ENCODE measurements at places on chromosomes 7 and 10.

GRCh38 chr7:7173956-7174632, 8.2 kb upstream of the C1GALT1 start:
- no peak for DNase-seq

- DNase-seq = peak; percentile 86
These were observed 480.7 kb downstream of the TFEC start for GRCh38 chr7:115549910-115550309.

DNA sequence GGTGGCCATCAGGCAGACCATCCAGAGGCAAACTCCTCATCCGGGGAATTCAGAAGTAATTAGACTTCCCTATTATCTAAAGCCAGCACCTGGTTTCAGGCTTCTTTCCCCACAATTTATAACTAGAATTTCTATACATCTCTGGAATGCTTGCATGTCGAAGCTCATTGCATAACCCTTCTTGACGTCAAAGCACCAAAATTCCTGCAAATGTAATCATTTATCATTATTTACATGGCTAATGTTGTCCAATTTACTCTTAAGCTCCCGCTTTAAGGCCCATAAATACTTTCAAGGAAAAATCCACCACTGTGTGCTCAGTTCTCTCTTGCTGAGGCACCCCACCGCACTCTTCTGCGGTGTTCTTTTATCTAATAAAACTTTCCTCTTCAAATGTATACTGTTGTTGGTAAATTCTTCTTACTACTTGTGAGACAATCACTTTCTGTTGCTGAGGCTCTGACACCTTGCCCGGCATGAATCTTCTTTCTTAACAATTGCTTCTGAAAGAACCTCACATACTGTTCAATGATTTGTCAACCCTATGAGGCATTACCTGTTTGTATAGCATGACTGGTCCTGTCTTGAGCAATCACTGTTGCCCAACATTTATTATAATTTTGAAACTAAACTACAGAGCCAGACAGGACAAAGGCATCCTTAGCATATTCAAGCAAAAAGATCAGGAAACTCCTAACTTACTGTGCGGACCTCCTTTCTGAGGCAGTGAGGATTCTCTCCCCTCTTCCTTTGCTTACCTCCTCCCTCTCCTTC, 17.4 kb upstream of the GPR141 start:
- no peak for DNase-seq

DNA sequence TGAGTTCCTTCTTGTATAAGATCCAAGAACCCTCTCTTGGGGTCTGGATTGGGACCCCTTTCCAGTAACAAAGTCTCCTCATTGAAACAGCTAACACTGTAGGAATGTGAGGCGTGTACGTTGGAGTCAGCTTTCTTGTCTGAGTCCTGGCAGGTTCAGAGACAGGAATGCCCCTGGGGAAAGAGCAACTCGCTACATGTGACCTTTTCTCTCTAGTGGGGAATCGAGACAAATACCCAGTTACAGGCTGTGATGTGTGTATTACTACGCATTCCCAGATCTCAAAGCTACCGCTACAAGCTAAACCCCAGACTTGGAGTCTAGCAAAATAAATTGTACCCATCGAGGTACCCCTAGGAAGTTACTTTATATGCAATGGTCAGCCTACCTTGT, 85.6 kb upstream of the FRMD4A start:
- DNase-seq = no peak

DNA sequence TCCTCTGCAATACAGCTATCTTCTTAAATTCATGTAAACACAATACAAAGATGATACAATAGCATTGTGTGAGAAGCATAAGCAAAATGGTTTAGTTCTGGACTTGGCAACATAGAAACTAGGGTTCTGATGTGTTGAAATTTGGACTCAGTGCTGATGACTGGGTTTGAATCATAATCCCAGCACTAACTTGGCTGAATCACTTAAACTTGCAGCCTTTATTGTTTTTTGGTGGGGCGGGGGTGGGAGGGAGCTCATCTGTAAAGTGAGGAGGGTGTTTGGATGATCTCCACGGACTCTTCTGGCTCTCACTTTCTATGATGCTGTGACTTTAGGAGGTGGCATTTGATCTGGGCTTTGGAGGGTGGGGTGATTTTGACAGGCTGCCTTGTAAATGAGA, 158.2 kb downstream of the WNT2 start:
- no peak for DNase-seq

DNA sequence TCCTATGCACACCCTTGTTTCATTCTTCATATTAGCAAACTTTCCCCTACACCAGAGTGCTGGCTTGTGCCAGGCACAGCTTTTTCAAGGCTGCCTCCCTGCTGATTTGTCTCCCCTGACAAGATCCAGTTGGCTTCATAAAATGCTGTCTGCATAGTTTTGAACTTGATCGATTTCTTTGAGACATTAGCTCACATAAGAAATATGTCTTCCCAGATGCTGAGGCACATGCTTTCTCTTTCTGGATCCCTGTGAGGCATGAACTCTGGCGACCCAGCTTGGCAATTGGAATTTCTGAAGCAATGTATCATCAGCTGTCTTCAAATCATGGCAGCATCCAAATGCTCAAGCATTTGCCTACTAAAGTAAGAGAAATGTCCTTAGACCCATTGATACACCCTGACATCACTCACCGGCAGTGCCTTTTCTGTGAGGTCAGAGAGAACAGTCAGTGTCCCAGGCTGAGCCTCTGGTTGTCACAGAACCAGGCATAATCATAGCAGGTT, 616.4 kb upstream of the GHITM start:
- DNase-seq = no peak

DNA sequence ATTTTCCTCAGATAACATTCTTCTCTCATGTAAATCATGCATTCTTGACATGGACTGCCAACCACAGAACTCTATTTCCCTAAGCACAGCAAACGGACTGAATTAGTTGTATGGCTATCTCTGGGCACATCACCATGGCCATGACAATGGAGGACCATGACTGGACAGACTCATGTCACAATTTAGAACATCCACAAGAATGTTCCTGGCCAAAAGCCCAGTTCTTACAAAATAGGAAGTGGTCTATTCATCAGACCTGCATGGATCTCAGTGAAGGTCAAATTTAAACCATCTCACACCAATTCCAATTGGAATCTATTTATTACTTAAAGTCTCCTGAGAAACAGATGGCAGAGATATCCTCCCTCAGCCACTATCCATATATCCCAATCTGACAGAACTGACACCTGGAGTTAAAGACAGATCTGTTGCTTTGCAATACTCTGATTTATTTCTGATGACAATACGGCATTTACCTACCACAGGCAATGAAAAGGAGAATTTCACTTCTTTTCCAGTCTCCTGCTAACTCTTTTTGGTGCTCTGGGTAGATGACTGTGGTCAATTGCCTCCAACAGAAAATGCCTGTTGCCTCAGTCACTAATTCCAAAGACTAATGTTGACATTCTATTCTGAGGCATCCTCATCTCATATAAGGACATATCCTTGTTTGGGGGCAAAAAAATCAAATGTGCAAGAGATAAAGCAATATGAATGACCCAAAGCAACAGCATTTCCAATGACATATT, 254.8 kb downstream of the HTR7 start:
- DNase-seq = no peak

GRCh38 chr7:110454713-110455112, 636.2 kb upstream of the LRRN3 start:
- DNase-seq = no peak

DNA sequence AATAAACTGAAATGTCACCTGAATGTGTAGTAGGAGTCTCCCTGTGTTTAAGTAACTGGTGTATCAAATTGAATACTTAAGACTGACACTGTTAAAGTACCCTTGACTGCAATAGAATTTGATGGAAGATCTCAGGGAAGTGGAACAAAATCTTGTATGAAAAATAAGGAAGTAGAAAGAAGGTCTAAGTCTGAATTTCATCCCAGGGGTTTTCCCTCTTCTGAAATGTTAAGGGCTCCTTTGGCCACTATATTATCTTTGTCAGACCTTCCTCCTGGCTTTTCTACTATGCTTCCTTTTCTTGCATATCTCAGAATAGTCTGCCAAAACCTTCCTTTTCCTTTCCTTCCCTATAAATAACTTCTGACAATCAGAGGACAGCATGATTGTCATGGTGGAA, 59.6 kb downstream of the BLNK start:
- no peak for DNase-seq

GRCh38 chr7:148738737-148739535, 40.2 kb downstream of the CUL1 start:
- DNase-seq = no peak

- DNase-seq = no peak
These were observed 884 bp upstream of the PRF1 start for GRCh38 chr10:70603449-70603801.

DNA sequence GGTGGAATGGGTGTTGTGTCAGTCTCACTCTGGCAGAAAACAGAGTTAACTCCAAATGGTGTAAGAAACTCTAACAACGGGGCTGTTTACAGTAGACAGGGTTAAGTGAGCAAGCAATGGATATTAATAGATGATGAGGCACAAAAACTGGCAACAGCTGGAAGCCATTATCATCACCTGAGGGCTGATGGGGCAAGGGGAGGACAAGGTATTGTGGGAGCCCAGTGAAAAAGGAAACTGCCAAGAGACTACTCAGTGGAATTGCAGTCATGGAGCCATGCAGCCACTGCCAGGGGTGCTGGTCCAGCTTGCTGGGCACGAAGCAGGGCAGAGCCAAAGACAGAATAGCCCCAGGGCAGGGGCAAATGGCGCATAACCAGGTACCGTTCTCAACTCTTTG, 260.7 kb downstream of the BICC1 start:
- no peak for DNase-seq

GRCh38 chr10:75466001-75466400, 34.6 kb downstream of the LRMDA start:
- DNase-seq = no peak

- DNase-seq = no peak
These were observed 16.9 kb downstream of the CUTC start for GRCh38 chr10:99748823-99749451.
